ENCODE measurements at places on chromosomes 1 and 21. TPM values are rescaled to one million over a fixed set of nuclear protein-coding genes. Genes with fewer than 3 reads are reported as not detected.

PLA2G2F gene
- not detected for total RNA-seq

- H3K4me1 ChIP-seq, result no peaks in the 10 kb centered on the region
- no peak for DNase-seq
- no peaks in the 10 kb centered on the region for H3K27me3 ChIP-seq
- no peak overlapping the region for H3K27ac ChIP-seq
- no peaks in the 10 kb centered on the region for H3K36me3 ChIP-seq
Observed at GRCh38 chr1:225897595-225898514, 8.9 kb upstream of the LEFTY1 start.

GRCh38 chr1:39133340-39133684 is 71.2 kb upstream of the MACF1 start:
- H3K36me3 ChIP-seq, result no peaks in the 10 kb centered on the region
- H3K27ac ChIP-seq, result peak overlapping the region; percentile 91
- H3K4me1 ChIP-seq, result peaks cover 42% of the 10 kb centered on the region
- DNase-seq, result no peak

GRCh38 chr1:201761871-201762270 is 67.1 kb upstream of the IPO9 start:
- H3K27ac ChIP-seq, result no peak overlapping the region
- no peak for DNase-seq
- H3K4me3 ChIP-seq, result no peak overlapping the region
- H3K27me3 ChIP-seq, result no peaks in the 10 kb centered on the region
- H3K4me1 ChIP-seq, result peaks cover 67% of the 10 kb centered on the region
- no peaks in the 10 kb centered on the region for H3K36me3 ChIP-seq

DNA sequence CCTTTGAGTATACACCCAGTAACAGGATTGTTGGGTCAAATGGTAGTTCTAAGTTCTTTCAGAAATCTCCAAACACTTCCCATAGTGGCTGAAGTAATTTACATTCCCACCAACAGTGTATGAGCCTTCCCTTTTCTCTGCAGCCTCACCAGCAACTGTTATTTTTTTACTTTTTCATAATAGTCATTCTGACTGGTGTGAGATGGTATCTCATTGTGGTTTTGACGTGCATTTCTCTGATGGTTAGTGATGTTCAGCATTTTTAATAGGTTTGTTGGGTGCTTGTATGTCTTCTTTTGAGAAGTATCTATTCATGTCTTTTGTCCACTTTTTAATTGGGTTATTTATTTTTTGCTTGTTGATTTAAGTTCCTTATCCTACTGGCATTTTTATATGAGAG is 26.4 kb upstream of the LAMC1 start:
- no peak for DNase-seq
- H3K4me1 ChIP-seq, result no peaks in the 10 kb centered on the region

DNA sequence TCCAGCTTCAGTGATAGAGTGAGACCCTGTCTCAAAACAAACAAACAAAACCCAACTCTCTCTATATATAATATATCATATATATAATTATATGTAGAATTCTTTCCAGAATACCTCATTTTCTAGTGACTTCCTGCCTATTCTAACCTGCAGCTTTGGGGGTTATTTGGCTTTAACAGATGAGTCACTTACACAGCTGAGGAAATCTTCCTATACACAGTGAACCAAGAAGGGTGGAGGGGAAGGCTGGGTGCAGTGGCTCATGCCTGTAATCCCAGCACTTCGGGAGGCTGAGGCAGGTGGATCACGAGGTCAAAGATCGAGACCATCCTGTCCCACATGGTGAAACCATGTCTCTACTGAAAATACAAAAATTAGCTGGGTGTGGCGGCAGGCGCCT is 9.2 kb downstream of the RAB29 start:
- DNase-seq, result no peak
- no peaks in the 10 kb centered on the region for H3K27me3 ChIP-seq
- no peak overlapping the region for H3K4me3 ChIP-seq
- H3K36me3 ChIP-seq, result no peaks in the 10 kb centered on the region
- H3K27ac ChIP-seq, result no peak overlapping the region

- no peak overlapping the region for H3K27ac ChIP-seq
- no peak for DNase-seq
- H3K4me1 ChIP-seq, result no peaks in the 10 kb centered on the region
Observed at GRCh38 chr1:105436589-105437259, 1619.8 kb upstream of the PRMT6 start.

ASTN1 gene
- 0.33 TPM for total RNA-seq

HENMT1 gene
- 3.7 TPM for total RNA-seq

DNA sequence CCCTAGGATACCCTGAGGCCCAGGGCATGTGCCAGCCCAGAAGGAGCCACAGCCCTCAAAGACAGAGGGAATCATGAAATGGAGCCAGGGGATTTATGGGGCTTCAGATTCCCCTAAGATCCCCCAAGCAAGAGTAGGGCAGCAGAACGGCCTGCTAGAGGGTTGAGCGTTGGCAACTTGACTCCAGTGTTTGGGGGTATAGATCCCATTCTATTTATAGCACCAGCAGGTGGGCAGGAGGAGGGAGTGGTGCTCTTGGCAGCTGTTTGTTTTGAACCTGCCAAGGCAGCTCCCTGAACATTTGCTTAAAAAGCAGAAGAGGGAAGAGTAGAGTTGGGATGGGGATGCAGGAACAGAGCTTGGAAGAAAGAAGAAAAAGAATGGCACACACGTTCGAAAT is 33.7 kb downstream of the GLUL start:
- DNase-seq, result no peak
- no peak overlapping the region for H3K27ac ChIP-seq
- H3K4me1 ChIP-seq, result no peaks in the 10 kb centered on the region
- no peaks in the 10 kb centered on the region for H3K27me3 ChIP-seq
- no peaks in the 10 kb centered on the region for H3K36me3 ChIP-seq

- no peaks in the 10 kb centered on the region for H3K4me1 ChIP-seq
- no peaks in the 10 kb centered on the region for H3K27me3 ChIP-seq
- DNase-seq, result no peak
- H3K4me3 ChIP-seq, result no peak overlapping the region
Observed at GRCh38 chr1:187167555-187167954, 338.8 kb downstream of the PLA2G4A start.

GRCh38 chr1:186152227-186152619 is 222.8 kb downstream of the TPR start:
- no peak for DNase-seq
- H3K27me3 ChIP-seq, result no peaks in the 10 kb centered on the region
- no peaks in the 10 kb centered on the region for H3K4me1 ChIP-seq
- H3K4me3 ChIP-seq, result no peak overlapping the region
- H3K36me3 ChIP-seq, result no peaks in the 10 kb centered on the region

- peak; percentile 63 for DNase-seq
- H3K27me3 ChIP-seq, result no peaks in the 10 kb centered on the region
- no peaks in the 10 kb centered on the region for H3K36me3 ChIP-seq
- H3K27ac ChIP-seq, result no peak overlapping the region
Observed at GRCh38 chr1:31502926-31503511, 73.3 kb upstream of the TINAGL1 start.

CRP gene
- total RNA-seq, result not detected

DNA sequence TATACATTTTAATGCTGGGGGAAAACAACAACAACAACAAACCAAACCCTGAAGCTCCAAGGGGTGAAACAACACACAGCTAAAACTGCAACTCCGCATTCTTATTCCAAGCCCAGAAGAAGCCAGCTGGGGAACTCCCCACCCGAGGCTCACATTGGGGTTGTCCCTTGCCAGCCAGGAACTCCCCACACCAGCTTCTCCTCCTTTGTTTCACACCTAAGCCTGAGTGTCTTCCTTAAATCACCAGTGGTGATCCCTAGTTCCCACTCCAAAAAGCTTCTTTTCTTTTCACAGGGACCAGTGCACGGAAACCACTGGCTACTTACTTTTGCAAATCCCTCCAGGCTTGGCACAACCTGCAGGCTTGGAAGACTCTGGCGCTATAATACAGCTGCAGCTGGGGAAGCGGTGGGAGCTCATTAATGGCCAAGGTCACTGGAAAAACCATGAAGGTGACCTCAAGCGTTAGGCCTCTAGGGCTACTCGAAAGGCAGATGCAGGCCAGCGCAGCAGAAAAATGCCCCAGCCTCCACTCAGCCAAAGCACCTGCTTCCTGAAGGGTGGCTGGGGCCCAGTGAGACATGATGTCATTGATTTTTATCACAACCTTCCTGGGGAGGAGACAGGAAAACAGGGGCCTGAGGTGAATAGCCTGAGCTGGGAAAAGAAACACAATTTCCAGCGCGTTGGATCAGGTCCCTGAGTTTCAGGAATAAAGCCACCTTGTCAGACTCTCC is 40.1 kb downstream of the TLR5 start:
- peak; percentile 43 for DNase-seq
- peaks cover 9% of the 10 kb centered on the region for H3K4me1 ChIP-seq
- no peak overlapping the region for H3K27ac ChIP-seq
- no peak overlapping the region for H3K4me3 ChIP-seq
- no peaks in the 10 kb centered on the region for H3K27me3 ChIP-seq

DNA sequence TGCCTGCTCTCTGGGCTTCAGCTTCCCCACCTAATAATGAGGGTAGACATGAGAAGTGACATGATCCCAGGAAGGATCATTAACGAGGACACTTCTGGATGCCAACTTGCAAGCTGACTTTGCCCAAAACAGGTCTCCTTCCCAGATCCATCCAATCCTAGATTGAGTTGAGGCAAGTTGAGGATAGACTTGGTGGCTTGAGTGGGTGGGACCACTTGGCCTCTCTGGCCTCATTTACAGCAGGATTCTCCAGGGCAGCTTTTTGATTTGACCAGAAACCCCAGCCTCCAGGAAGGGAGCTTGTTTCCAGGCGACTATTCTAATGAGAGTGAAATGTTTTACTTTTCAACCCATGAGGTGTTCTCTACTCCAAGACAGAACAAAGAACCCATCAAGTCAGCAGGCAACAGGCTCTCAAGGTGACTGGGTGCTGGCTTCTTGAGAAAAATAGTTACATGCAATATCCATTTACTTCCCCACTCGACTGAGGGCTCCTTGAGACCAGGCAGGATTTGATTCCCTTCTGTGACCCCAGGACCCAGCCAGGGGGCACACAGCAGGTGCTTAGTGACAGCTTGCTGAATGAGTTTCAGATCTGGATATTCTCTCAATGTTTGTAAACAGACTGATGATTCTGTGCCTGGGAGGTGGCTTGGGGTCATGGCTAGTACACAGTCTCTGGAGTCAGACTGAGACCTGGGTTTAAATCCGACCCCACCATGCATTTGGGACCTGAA is 128.2 kb downstream of the DMRTB1 start:
- H3K4me1 ChIP-seq, result no peaks in the 10 kb centered on the region
- H3K27ac ChIP-seq, result no peak overlapping the region
- H3K27me3 ChIP-seq, result no peaks in the 10 kb centered on the region
- DNase-seq, result no peak
- H3K36me3 ChIP-seq, result no peaks in the 10 kb centered on the region
- H3K4me3 ChIP-seq, result no peak overlapping the region

DNA sequence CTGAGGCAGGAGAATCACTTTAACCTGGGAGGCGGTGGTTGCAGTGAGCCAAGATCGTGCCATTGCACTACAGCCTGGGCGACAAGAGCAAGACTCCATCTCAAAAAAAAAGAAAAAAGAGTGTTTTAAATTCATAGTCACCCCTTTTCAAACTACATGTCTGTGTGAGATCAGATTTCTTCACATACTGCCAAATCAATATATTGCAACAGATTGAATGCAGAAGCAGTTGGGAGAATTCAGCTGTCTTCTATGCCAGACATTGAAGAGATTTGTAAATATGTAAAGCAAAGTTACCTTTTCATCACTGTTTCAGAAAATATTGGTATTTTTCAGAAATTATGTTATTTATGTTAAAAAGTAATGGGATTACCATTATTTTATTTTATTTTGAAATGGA is 101.1 kb downstream of the TMEM200B start:
- no peaks in the 10 kb centered on the region for H3K36me3 ChIP-seq
- no peak for DNase-seq
- no peaks in the 10 kb centered on the region for H3K27me3 ChIP-seq
- no peak overlapping the region for H3K27ac ChIP-seq

DNA sequence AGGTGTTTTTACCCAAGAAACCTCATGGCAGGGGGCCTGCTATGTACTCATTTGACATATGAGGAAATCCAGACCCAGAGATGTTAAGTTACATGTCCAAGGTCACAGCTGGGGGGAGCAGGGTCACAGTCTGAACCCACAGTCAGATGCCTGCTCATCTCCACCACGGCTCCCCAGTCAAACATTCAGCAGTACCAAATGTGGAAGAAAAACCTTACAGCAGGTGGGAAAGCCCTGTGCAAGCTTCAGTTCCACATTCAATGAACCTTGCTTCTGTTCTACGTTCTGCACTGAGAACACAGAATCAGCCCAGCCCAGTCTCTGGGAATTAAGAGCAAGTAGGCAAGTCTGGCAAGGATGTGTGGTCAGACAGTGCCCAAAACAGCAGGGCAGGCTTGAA is 35.2 kb downstream of the LRP8 start:
- no peaks in the 10 kb centered on the region for H3K27me3 ChIP-seq
- no peak for DNase-seq
- H3K4me3 ChIP-seq, result no peak overlapping the region
- H3K36me3 ChIP-seq, result no peaks in the 10 kb centered on the region

DNA sequence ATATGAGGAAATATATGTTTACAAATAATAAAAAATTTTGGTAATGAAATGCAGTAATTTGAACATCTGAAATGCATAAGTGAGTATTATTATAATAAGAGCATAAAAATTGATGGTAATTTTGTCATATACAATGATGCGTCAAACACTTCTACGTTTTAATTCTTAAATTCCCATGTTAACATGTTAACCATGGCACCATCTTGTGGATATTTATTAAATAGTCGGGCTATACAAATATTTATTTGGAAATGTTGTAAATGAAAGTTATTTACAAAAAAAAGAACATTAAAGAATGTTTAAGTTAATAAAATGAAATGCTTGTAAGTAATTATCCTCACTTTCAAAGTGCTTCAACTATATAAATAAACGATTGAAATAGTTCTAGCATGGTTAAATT is 57.2 kb upstream of the C1orf185 start:
- H3K4me1 ChIP-seq, result no peaks in the 10 kb centered on the region
- H3K27ac ChIP-seq, result no peak overlapping the region
- no peak overlapping the region for H3K4me3 ChIP-seq
- H3K27me3 ChIP-seq, result no peaks in the 10 kb centered on the region
- DNase-seq, result no peak

TMEM269 gene
- total RNA-seq, result 0.11 TPM

DNA sequence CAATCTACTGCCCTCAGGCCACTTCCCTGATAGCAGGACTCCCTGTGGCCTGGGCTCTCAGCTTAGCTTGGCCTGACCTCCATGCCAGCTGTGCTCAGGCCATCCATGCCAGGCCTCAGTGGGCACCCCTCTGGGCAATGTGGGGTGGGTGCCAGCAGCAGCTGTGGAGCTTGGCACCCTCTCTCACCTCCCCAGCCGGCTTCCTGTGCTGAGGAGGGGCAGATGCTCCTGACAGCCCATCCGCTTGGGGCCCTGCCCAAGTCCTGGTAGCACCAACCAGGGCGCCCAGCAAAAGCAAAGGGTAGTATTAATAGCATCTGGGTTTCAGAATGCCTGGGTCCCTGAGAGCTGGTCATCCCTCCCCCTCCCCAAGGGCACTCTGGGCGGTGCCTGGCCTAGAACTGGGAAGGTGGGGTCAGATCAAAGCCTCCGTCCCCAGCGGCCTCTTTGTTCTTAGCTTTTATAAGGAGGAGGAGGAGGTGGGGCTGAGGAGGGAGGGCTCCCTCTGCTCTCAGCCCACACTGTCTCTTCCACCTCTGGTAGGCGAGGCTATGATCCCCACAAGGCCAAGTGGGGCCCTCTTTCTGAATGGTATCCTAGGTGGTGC is 6.1 kb downstream of the EFNA4 start:
- H3K4me3 ChIP-seq, result no peak overlapping the region
- H3K27ac ChIP-seq, result no peak overlapping the region
- H3K4me1 ChIP-seq, result peaks cover 17% of the 10 kb centered on the region
- DNase-seq, result no peak

GRCh38 chr1:23403735-23404486 is 20.6 kb downstream of the TCEA3 start:
- H3K27ac ChIP-seq, result peak overlapping the region; percentile 69
- peaks cover 5% of the 10 kb centered on the region for H3K4me1 ChIP-seq
- no peak overlapping the region for H3K4me3 ChIP-seq
- H3K27me3 ChIP-seq, result no peaks in the 10 kb centered on the region
- H3K36me3 ChIP-seq, result no peaks in the 10 kb centered on the region

RAB13 gene
- 34.6 TPM for total RNA-seq

Measured in thyroid gland (tissue), 4 donors.